Cortex of kidney (tissue), 1 donor: ENCODE measurements at places on chromosomes 5 and 9.

GRCh38 chr9:86659413-86660046, 287.8 kb downstream of the GAS1 start:
- DNase-seq, result no peak

DNA sequence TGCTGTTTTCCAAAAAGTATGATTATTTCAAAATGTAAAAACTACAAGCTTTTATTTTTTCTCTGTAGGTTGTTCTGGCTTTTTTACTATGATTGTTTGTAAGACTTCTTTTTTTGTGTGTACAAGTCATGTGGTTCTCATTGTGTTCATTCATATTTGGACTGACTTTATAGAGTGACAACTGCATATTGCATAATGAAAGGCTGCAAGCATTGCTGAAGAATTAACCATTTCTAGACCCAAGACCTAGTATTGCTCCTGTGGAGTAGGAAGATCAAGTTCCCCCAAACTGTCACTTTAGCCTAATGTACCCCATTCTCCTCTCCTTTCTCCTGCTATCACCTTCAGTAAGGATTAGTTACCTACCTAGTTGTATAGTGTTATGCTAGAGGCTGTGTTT, 10.0 kb downstream of the MAP1B start:
- no peak for DNase-seq

GRCh38 chr9:14383294-14383693, 69.4 kb upstream of the NFIB start:
- no peak for DNase-seq

DNA sequence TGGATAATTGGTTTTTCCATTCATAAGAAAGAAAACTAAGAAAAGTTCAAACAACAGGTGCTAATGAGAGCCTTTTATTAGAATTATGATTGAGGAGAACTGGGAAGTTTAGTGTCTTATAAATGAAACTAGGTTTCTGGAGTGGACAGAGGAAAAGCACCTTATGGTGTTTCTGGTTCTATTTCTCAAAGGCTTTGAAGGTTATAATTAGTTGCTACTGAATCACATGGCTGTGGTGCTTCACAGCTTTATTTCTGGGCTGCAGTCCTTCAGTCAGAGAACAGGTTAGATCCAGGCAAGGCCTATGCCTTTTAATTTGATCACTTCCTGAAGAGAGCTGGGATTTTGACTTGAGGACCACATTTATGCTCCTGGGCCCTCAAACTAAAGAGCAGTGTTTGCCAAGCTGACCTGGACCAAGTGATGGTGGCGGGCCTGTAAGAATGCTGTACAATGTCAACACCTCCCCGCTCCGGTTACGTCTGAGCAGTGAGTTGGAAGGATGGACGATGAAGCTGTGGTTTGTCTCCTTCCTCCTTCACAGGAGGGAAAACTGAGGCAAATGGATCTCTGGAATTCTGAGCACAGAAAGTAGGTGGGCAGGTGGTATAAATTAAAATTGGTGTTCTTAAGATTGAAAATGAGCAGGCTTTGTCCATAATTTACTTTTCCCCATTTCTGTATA, 56.0 kb downstream of the ZNF462 start:
- DNase-seq, result no peak

DNA sequence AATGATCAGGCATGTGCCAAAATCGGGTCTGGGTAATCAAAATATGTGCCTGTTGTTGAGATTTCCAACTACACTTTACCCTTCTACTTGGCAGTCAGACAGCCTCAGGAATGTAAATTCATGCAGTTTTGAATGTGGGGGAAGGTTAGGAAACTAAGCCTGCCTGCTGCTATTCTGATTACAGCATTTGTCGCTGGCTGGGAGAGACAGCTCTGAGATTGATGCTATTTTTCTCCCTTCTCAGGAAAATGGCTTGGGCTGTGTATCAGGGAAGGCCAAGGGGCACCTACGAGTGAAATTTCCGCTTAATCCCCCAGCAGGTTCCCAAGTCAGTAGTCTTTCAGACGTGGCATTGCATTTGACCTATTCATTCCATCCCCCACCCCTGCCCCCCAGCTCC, 3.6 kb upstream of the RGS7BP start:
- DNase-seq, result no peak

DNA sequence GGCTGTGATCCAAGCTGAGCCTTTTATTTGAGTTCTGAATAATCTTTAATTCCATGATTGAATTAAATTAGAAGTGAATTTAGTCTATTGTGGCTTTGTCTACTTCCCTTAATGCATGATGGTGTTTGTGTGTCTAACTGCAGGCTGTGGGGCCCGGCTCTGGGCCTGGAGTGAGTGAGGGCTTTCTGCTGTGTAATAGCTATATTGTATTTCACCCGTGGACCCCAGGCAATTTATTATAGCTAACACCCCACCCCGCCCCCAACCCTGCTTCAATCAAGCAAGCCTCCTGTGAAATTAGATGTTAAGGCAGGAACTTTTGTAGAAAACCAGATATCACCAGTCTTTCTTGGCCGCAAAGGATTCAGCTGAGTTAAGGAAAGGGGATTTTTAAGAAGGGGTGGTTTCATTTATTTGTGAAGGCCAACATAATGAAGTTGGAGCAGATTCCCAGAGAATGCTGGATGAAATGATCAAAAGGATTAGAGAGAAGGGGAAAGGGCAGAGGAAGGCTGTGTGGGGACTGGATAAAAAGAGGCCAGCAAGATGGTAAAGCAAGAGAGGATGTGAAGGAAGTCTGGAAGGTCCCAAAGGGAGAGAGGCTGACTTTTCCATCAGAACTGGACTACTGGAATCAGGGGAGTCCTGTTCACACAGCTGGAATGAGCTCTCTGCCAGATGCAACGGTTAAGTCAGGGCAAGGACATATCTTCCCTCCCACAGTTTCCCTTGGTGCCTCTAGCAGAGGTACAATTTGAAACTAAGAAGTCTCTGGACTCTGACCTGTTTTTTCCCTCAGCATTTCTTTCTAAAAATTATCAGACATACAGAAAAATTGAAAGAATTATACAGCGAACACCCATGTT, 125.3 kb upstream of the SAP30L start:
- DNase-seq, result no peak

GRCh38 chr5:137399911-137400310, 99.2 kb downstream of the SPOCK1 start:
- DNase-seq, result no peak

GRCh38 chr9:69794356-69794755, 26.3 kb upstream of the CFAP95 start:
- DNase-seq, result no peak

DNA sequence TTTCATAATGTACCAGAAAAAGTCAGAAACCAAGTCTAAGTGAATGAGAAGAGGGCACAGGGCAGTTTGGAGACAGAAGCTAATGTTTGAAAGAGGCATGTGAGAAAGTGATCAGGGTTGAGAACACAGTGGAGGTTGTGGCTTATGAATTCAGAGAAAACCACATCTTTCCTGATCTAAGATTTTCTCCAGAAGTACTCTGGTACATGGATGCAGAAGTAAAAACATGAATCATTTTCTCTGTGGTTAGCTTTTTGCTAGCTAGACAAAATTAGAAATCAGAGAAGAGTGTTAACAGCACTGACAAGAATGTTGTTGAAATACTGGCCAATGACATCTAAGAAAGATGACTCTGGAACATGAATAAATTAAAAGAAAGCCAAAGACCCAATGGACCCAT, 541.1 kb downstream of the DNAH5 start:
- no peak for DNase-seq

- DNase-seq, result no peak
Measured at GRCh38 chr5:156314416-156314815, 12.5 kb upstream of the SGCD start.
